ENCODE measurements at places on chromosomes 11 and 22.

GRCh38 chr22:47835726-47836125 lies 1073.3 kb downstream of the TBC1D22A start:
- DNase-seq = no peak

DNA sequence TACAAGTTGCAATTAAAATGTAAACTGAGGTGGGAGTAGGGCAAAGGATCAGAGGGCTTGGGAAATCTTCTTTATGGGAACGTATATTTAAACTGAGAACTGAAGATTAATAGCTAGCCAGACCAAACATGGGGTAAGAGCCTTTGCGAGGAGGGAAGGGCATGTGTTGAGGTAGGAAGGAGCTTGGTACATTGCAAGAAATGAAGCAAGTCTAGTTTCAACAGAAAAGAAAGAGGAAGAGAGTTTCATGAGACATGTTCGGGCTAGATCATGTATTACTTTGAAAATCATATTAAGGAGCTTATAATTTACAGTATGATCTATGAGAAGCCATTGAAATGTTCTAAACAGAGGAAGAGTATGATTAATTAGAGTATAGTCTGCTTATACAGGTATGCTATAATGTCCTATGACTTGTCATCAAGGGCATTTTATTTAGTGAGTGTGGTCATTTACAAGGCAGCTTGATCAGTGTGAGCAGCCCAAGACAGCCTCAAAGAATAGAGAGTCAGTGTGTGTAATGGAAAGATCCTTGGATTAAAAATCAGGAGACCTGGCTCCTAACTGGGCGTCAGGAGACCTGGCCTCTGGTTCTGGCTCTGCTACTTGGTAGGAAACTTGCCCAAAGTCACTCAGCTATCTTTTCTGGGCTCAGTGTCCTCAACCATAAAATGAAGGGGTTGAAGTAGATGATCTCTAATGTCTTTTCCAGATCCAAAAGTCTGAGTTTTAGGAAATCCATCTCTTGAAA lies 10.9 kb downstream of the GAS2 start:
- no peak for DNase-seq

DNA sequence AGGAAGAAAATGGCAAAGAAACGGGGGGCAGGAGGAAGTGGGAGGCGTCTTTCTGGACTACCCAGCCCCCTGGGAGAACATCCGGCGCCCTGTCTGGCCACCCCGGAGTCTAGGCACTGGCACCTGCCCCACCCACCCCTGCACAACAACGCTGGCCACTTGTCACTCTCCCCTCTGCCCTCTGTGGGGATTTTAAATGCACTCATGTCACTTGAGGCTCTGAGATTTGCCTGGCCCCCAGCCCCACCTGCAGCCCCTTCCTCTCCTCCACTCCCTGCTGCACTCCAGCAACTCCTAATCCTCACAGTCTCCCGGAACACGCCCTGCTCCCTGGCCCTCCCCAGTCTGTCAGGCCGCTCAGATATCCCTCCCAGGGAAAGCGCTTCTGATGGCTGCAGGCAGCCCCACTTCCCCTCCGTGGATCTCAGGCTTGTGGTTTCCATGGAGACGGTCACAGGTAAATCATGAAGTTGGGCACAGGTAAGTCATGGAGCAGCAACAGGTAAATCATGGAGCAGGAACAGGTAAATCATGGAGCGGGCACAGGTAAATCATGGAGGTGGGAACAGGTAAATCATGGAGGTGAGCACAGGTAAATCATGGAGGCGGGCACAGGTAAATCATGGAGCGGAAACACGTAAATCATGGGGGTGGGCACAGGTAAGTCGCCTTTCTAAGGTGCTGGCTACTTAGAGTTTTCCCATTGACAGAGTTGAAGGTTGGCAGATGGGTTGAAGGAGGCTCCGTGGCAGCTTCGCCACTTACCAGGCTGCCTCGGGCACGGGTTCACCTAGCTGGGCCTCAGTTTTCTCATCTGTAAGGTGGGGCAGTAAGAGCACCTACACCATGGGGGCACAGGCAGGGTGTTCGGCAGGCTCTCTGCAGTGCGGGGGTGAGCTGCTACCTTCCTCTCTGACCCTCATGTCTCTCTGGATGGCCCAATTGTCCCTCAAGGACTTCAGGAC lies 79.0 kb upstream of the SHISAL1 start:
- no peak for DNase-seq

GRCh38 chr22:48798281-48799226 lies 1029.1 kb downstream of the BRD1 start:
- no peak for DNase-seq

DNA sequence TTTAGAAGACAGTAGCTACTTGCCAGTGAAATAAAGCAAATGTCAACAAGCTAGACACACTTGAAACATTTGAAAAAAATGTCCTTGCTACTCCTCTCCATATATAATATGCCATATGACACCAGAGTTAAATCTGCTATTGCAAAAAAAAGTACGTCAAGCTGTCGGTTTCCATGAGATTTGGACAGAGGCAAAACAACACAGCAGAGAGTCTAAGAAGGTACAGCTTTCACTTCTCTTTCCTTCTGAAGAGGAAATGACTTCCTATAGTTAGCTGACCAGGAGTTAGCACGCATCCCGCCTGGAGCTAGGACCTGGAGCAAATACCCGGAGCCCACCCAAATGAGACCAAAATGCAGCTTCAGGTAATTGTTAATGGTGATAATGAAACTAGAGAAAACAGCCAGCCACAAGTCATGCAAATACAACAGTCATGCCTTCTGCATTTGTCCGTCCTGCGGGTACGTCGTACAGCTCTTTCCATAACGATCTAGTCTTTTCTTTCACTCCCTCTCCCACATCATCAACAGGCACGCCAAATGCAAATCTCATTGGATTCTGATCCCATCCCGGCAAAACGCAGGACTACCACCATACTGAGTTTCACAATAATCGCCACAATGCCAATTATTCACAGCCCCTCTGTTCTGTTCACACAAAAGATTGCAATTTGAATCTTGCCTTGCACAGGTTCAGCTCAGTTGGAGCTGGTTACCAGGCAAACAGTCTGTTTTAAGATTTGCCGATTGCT lies 395.0 kb upstream of the CCDC90B start:
- DNase-seq = no peak

DNA sequence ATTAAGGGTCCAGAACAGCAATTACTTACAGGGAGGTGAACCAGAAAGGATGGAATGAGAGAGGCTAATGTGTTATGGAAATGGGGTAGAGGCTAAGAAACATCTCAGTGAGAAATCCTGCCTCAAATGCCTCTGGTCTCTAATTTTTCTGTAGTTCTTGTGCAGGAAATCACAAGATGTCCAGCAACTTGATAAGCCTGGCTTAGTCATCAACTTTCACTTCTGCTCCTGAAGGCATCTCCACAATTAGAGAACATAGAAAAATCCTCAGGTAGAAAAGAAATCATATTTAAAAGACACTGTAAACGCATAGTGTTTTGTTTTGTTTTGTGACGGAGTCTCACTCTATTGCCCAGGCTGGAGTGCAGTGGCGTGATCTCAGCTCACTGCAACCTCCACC lies 18.7 kb downstream of the MRGPRX4 start:
- no peak for DNase-seq

- DNase-seq = no peak
These were observed 38.9 kb downstream of the CTTN start for GRCh38 chr11:70437111-70437784.

DNA sequence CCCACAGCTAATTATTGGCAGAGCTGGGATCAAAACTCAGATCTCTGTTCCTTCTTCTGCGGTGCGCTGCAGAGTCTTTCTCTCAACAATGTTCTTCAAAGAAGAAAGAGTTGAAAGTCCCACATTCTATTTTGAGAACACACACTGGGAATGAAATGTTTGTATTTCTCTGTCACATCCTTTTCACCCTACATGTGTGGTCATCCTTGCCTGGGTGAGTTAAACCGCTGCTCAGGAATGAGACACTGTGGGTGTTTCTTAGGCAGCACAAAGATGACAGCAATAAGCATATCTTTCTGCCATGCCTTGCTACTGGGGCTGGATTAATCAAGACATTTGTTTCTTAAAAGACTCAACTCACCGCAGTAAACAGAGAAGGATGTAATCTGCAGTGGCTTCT lies 222.6 kb downstream of the LARGE1 start:
- DNase-seq = peak; percentile 58

DNA sequence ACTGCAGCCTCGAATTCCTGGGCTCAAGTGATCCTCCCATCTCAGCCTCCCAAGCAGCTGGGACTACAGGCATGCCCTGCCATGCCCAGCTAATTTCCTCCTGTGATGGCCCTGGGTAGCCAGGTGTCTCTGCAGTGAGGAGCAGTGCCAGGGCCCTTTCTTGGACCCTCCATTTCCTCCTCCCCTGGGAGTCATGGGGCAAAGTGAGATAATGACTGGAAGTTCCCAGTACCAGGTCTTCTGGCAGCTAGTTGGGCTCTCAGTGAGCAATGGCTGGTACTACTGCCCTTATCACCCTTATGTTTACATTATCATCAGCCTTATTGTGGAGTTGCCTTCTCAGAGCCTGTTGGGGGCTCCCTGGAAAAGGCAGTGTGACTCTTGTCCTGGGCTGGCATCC lies 17.6 kb downstream of the DAGLA start:
- DNase-seq = no peak

DNA sequence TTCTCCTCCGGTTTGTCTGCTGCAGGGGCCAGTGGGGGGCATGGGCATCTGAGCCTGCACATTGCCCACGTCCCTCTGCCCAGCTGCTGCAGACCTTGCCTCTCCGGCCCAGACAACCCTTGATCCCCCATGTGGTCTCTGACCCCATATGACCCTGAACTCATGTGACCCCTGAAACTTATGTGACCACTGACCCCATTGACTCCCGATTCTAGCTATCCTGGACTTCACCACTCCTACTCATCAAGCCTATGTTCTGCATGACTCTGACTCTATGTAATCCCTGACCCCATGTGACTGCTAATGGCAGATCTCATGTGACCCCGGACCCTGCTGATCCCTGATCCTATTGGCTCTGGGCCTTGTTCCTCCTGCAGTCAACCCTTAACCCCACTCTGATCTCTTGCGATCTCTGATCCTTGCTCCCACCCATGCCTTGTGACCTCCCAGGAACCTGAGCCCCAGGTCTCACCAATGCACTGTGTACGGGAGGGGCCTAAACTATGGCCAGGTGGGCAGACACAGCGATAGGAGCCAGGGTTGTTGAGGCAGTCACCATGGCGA lies 5.7 kb downstream of the LTBP3 start:
- DNase-seq = no peak

DNA sequence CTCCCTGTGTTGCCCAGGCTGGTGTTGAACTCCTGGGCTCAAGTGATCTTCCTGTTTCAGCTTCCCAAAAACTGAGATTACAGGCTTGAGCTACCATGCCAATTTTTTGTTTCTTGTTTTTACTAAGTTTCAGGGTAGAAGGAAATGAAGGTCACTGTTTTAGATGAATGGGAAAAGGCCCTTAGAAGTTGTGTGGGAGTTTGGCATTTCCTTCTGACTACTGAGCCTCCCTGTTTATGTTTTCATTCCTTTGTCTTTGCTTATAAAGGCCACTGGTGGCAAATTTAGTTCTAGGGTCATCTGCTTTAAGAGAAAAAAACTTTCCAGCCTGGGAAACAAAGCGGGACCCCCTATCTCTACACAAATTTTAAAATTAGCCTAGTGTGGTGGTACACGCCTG lies 22.1 kb downstream of the SRPRA start:
- peak; percentile 27 for DNase-seq

GRCh38 chr11:10514709-10515108 lies 26.3 kb downstream of the RNF141 start:
- DNase-seq = peak; percentile 32

GRCh38 chr11:17762309-17762974 lies 27.9 kb downstream of the KCNC1 start:
- no peak for DNase-seq

DNA sequence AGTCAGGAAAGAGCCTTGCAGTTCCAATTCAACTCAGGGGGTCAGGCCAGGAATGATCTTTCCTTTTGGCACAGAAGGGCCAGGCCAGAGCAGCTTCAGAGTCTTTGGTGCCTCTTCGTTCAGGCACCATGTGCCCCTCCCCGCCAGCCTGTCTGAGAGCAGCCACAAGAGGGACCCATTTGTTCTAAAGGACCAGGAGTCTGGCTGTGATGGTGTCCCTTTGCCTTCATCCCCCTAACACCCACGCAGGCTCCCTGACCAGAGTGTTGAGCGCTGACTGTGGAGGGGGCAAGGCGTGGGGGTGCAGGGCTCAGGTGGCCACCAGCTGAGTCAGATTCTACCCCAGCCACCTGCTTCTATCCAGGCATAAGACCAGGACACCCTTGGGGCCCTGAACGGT lies 156.4 kb downstream of the TTC17 start:
- no peak for DNase-seq

- DNase-seq = peak; percentile 37
These were observed 16.2 kb downstream of the PIWIL3 start for GRCh38 chr22:24758164-24758799.

- no peak for DNase-seq
These were observed 20.1 kb downstream of the SMARCB1 start for GRCh38 chr22:23806837-23807236.

DNA sequence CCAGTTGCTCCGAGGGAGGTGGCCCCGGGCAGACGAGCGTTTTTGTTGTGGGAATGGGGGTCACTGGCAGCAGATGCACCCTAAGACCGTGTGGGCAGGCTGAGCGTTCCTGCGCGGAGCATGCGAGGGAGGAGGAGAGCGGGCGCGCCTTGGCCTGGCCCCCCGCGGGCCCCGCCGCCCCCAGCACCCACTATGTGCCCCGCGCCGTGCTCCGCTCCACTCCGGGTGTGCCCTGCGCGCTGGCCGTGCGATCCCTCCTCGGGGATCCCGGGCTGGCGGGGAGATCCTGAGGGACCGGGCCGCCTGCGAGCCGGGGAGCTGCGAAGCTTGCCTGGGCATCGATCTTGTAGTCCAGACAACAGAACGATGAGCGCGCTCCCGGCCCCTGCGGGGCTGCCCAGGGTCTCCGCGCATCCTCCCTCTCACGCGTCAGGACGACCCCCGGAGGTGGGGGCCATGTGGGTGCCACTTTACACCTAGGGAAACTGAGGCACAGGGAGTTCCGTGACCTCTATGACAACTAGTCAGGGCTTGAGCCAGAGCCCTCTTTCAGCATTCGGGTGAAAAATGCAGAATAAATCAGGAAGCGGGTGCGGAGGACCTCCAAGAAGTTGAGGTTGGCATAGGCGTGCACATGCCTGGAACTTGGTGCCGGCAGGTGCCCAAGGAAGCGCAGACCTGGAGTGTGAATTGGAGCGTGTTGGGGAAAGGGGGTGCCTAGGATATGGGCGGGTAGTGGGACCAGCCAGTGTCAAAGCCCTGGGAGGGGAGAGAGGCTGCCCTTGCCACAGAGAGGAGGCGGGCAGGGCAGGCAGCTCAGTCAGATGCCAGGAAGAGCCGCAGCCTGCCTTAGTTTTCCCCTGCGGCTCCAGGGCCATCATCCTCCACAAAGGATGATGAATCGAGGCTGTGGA lies 1.3 kb upstream of the KMT5B start:
- no peak for DNase-seq
